Fibroblast of the aortic adventitia (primary cell): ENCODE measurements at places on chromosomes 2 and 18.

- DNase-seq: no peak
Measured at GRCh38 chr2:161552015-161552414, 72.2 kb upstream of the SLC4A10 start.

DNA sequence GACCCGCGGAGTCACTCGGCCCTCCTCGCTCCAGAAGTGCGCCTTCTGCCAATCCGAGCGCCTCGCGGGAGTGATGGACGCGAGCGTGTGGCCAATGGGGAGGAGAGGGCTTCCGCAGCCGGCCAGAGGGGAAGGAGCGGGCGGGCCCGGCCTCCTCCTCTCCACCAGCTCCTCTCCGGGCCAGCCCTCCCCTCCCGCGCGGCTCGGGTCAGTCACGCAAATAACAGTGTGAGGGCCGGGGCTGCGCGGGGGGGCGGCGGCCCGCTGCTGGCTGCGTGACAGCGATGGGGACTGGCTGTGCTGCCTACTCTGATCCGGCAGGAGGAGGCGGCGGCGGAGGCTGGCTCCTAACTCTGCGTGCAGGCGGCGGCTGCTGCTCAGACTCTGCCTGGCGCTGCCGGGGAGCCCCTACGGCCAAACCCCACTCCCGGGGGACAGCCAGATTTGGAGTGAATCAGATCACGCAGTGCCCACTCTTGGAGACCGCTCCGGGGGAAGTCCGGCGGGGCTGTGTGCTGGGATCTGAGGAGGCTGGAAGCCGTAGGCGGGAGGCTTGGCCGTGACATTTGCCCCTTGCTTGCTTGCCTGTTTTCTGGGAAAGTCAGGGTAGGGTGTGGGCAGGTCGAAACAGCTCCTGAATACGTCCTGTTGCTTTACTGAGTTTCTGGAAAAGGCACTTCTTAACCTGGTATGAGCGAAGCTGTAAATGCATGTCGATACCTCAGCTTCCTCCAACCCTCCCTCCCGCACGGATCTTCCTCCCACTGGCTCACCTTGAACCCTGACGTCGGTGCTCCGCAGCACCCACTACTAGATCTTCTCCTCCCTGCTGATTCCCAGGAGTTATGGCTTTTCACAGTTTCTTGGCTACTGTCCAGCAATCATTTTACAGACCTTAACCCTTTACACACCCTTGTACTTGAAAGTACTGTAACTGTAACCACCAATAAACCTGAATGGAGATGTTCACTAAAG, 97.9 kb upstream of the SERTAD2 start:
- DNase-seq: peak; percentile 99

- no peak for DNase-seq
Measured at GRCh38 chr2:134574611-134575330, 144.0 kb downstream of the TMEM163 start.

GRCh38 chr2:199302851-199303250, 154.9 kb downstream of the SATB2 start:
- DNase-seq: peak; percentile 61

GRCh38 chr2:4967206-4967605, 725.0 kb upstream of the SOX11 start:
- DNase-seq: no peak

GRCh38 chr2:127698553-127699355, 2.5 kb upstream of the SFT2D3 start:
- no peak for DNase-seq
